ENCODE measurements at places on chromosomes 11 and 22. TPM values are rescaled to one million over a fixed set of nuclear protein-coding genes. Genes with fewer than 3 reads are reported as not detected.

Gene RIBC2
- not detected for total RNA-seq

Gene CCDC87
- 0.86 TPM for total RNA-seq

Gene MS4A6E
- not detected for total RNA-seq

Gene LYVE1
- 15.9 TPM for total RNA-seq

Gene FGF4
- not detected for total RNA-seq

Gene RBMXL2
- not detected for total RNA-seq

Gene GRAMD4
- 31.6 TPM for total RNA-seq

Gene MFRP
- total RNA-seq: not detected

Gene KCNE3
- total RNA-seq: 3.3 TPM

Gene ELF5
- not detected for total RNA-seq

Gene ABCC8
- total RNA-seq: 4.2 TPM

Gene SLC15A3
- total RNA-seq: 17.5 TPM

Gene TMEM223
- total RNA-seq: 27.7 TPM

Gene FAM118B
- 16.0 TPM for total RNA-seq

Gene USP35
- 8.0 TPM for total RNA-seq

Gene RFPL2
- not detected for total RNA-seq

Gene ZPR1
- 16.8 TPM for total RNA-seq

Gene OR8K1
- total RNA-seq: not detected

Gene GP1BB
- 25.8 TPM for total RNA-seq

Gene HBE1
- total RNA-seq: not detected

Gene OR51E2
- total RNA-seq: 0.15 TPM

Gene PGR
- 8.6 TPM for total RNA-seq

Gene TNRC6B
- total RNA-seq: 27.1 TPM

Gene PAX6
- total RNA-seq: not detected

Gene TREH
- total RNA-seq: not detected

Gene CCDC116
- total RNA-seq: not detected

Gene ALG9
- 22.2 TPM for total RNA-seq
